ENCODE measurements at places on chromosomes 12 and 14.

DNA sequence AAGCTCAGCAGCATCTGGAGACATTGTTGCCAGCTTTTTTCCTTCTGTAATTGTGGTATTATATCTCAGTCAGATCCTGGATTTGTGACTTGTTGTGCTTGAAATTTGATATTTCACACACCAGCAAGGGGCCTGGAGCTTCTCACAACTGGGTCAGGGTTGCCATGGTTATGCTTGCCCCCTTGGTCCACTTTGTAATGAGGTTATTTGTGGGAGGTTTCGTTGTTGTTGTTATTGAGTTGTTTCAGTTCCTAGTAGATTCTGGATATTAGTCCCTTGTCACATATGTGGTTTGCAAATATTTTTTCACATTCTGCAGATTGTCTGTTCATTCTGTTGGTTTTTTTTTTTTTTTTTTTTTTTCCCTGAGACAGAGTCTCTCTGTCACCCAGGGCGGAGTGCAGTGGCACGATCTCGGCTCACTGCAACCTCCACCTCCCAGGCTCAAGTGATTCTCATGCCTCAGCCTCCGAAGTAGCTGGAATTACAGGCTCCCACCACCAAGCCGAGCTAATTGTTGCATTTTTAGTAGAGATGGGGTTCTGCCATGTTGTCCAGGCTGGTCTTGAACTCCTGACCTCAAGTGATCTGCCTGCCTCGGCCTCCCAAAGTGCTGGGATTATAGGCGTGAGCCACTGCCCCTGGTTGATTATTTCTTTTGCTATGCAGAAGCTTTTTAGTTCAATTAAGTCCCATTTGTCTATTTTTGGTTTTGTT lies 80.6 kb upstream of the ETV6 start:
- no peak for DNase-seq

GRCh38 chr12:132063491-132063890 lies 80.6 kb downstream of the DDX51 start:
- no peak for DNase-seq

DNA sequence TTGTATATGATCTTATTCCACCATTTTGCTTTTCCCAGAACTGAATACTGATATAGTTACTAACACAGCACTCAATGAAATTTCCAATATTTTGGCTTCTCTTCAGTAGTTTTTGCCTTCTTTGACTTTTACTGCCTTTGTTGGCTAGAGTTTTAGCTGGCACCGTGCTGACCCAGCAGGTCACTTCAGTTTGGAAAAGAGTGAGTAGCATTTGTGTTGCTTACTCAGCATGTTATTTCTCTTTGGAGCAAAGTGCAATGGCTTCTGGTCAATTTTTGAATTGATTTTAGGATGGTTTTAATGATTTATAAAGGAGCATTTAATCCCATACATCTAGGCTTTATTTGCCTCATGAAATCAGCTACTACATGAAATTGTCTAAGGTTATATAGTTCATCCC lies 119.2 kb downstream of the ETNK1 start:
- no peak for DNase-seq

GRCh38 chr12:34398706-34399630 lies 376.7 kb downstream of the ALG10 start:
- no peak for DNase-seq

DNA sequence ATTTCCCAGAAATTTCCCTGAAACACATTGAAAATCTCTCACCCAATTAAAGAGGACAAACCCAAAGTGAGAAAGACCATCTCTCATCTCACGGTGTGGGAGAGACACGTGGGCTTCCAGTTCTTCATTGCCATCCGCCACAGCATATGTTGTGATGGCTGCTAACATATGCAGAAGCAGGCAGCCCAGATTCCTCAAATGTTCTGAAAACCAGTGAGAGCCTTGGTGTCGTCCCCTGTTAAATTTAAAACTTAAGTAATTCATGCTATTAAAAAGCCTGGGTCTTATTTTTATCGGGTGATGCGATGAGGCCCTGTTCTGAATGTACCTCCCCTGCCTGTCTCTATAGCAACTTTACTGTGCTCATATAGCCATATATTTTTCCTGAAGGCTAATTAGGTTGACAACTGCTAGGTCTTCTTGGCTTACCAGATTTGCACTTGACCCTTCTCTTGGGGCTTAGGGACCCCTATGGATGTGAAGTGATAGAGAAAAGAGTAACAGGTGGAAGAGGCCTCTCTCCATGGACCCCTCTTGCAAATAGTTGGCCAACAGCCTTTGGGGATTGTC lies 2.8 kb upstream of the FGF6 start:
- DNase-seq, result no peak

- no peak for DNase-seq
Observed at GRCh38 chr12:57441846-57442427, 7.4 kb downstream of the INHBC start.

GRCh38 chr14:73717266-73717665 lies 3.1 kb upstream of the PNMA1 start:
- no peak for DNase-seq

GRCh38 chr14:21526672-21527317 lies 649 bp upstream of the SALL2 start:
- no peak for DNase-seq

DNA sequence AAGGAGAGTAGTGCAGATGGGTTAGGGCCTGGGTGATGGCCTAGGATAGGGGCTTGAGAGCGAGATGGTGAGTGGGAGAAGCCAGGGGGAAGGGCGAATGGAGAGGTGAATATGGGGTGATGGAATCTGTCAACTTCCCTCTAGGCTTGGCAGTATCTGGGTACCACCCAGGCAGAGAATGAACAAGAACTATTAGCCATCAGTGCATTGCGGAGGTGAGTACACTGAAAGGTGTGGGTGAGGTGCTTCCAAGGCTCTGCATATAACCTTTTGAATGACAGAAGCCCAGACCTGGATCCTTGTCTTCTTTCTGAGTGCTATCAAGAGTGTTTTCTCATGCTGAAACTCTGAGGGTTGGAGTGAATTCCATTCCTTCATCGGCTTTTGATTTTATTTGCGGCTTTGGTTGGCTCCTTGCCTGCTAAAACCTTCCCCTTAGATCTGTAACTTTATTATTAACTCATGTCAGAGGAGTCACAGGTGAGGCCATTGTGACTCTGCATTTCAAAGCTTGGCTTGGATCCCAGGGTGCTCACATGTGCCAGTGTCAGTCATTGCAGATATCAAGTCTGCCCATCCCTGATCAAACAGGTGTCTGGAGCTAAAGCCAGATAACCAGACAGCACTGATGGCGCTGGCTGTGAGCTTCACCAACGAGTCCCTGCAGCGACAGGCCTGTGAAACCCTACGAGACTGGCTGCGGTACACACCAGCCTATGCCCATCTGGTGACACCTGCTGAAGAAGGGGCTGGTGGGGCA lies 18.6 kb downstream of the PEX5 start:
- no peak for DNase-seq

- no peak for DNase-seq
Observed at GRCh38 chr12:127485528-127485927, 781.4 kb upstream of the TMEM132C start.

GRCh38 chr12:27824126-27824842 lies 44.2 kb upstream of the MANSC4 start:
- DNase-seq, result no peak
